Mammary microvascular endothelial cell (primary cell): ENCODE measurements at places on chromosomes 4 and X. TPM values are rescaled to one million over a fixed set of nuclear protein-coding genes. Genes with fewer than 3 reads are reported as not detected.

CD40LG gene
- not detected in 2 replicates for total RNA-seq

HTN1 gene
- total RNA-seq, result 1.1 and 6.1 TPM in 2 replicates

USP17L15 gene
- not detected in 2 replicates for total RNA-seq

GPR78 gene
- not detected in 2 replicates for total RNA-seq

IL3RA gene
- 33.3 and 36.0 TPM in 2 replicates for total RNA-seq

SATL1 gene
- not detected in 2 replicates for total RNA-seq
